ENCODE measurements at places on chromosomes 3 and 15. TPM values are rescaled to one million over a fixed set of nuclear protein-coding genes. Genes with fewer than 3 reads are reported as not detected.

DNA sequence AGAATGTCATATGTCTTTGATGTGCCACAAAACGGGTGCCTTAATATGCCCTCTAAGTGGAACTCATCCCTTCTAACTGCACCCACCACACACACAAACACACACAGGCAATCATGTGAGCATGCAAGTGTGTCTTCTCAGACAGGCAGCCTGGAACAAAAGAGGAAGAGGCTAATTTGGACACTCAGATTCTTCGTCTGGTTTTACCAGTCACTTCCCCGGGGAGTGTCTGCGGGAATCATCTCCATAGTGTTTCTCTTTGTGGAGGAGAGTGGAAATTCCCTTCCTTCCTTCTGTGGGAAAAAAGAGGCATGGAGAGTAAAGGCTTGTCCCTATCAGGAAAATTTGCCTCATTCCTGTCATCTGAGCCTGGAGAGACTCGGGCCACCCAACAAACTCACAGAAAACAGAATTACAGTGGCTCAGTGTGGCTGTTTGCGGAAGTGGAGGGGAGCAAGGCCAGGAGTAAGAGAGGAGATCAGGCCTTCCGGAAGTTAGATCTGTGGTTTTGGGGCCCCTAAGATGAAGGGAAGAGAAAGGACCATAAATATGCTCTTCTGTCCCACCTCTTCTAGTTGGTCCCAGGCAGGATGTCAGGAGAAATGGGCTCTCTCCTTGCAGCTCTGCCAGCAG, 212.6 kb upstream of the SEMA6D start:
- H3K27ac ChIP-seq = no peak overlapping the region
- H3K4me3 ChIP-seq = no peak overlapping the region
- DNase-seq = no peak

The FGF7 gene
- polyA plus RNA-seq = 0.23 TPM

DNA sequence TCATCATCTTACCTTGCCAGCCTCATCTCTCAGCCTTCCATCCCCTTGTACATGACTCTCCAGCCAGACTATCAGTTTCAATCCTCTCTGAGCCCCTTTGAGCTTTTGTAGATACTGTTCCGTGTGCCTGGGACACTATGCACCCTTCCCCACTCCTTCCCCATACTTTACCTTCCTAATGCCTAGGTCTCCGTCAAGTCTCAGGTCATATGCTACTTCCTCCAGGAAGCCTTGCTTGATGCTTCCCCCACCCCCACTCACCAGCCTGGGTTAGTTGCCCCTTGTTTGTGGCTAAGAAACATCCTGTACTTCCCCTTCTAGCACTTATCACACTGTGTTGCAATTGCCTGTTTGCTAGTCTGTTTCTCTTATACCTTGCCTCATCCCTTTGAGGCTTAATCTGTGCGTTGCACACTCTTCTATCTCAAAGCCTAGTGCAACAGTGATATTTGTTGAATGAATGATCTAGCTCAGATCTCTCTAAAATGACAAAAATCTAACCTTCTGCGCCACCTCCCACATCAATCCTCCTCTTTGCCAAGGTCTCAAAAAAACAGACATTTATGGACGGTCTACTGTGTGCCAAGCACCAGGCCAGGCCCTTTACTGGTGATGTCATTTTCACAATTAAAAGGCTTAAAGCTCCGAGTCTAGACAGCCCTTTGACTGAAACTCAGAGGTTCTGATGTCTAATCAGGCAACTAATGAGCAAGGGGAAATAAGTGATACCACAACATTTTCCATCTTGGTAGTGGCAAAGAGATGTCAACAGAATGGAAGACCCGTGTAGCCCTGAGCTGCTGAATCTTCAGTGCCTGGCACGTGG, 6.5 kb upstream of the USP3 start:
- H3K36me3 ChIP-seq = no peaks in the 10 kb centered on the region
- peaks cover 69% of the 10 kb centered on the region for H3K4me1 ChIP-seq
- H3K27ac ChIP-seq = peak overlapping the region; percentile 80
- DNase-seq = no peak
- H3K4me3 ChIP-seq = peak overlapping the region; percentile 4
- no peaks in the 10 kb centered on the region for H3K27me3 ChIP-seq

The PCOLCE2 gene
- 0.40 TPM for polyA plus RNA-seq

- H3K36me3 ChIP-seq = no peaks in the 10 kb centered on the region
- peaks cover 3% of the 10 kb centered on the region for H3K4me1 ChIP-seq
- no peak overlapping the region for H3K4me3 ChIP-seq
- no peak overlapping the region for H3K27ac ChIP-seq
- no peaks in the 10 kb centered on the region for H3K27me3 ChIP-seq
These were observed 152.6 kb downstream of the GREM1 start for GRCh38 chr15:32870240-32871033.

DNA sequence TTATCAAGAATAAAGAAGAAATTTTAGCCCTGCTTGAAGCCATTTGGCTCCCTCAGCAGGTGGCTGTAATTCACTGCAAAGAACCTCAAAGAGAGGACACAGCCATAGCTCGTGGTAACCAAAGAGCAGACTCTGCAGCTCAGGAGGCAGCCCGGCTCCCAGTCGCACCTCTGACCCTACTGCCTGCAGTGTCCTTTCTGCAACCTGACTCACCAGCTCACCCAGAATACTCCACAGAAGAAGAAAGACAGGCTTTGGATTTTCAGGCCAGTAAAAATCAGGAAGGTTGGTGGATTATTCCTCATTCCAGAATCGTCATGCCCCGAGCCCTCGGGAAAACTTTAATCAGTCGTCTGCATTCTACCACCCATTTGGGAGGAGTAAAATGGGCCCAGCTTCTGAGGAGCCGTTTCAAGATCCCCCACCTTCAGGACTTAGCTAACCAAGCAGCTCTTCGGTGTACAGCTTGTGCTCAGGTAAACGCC, 38.6 kb downstream of the ZBTB11 start:
- no peaks in the 10 kb centered on the region for H3K36me3 ChIP-seq
- no peak for DNase-seq
- no peak overlapping the region for H3K27ac ChIP-seq

The SLC27A2 gene
- polyA plus RNA-seq = 0.98 TPM

The ZCWPW2 gene
- polyA plus RNA-seq = 0.38 TPM

The DAPK2 gene
- 3.7 TPM for polyA plus RNA-seq

- H3K27me3 ChIP-seq = peaks cover 2% of the 10 kb centered on the region
- no peaks in the 10 kb centered on the region for H3K36me3 ChIP-seq
- DNase-seq = no peak
- H3K27ac ChIP-seq = no peak overlapping the region
- H3K4me3 ChIP-seq = no peak overlapping the region
- H3K4me1 ChIP-seq = no peaks in the 10 kb centered on the region
These were observed 189.9 kb upstream of the THRB start for GRCh38 chr3:24684506-24685023.

Measured in GM12878 (cell line).